Aorta (tissue), 5 donors: ENCODE measurements at places on chromosomes 16 and 17. TPM values are rescaled to one million over a fixed set of nuclear protein-coding genes. Genes with fewer than 3 reads are reported as not detected.

DNA sequence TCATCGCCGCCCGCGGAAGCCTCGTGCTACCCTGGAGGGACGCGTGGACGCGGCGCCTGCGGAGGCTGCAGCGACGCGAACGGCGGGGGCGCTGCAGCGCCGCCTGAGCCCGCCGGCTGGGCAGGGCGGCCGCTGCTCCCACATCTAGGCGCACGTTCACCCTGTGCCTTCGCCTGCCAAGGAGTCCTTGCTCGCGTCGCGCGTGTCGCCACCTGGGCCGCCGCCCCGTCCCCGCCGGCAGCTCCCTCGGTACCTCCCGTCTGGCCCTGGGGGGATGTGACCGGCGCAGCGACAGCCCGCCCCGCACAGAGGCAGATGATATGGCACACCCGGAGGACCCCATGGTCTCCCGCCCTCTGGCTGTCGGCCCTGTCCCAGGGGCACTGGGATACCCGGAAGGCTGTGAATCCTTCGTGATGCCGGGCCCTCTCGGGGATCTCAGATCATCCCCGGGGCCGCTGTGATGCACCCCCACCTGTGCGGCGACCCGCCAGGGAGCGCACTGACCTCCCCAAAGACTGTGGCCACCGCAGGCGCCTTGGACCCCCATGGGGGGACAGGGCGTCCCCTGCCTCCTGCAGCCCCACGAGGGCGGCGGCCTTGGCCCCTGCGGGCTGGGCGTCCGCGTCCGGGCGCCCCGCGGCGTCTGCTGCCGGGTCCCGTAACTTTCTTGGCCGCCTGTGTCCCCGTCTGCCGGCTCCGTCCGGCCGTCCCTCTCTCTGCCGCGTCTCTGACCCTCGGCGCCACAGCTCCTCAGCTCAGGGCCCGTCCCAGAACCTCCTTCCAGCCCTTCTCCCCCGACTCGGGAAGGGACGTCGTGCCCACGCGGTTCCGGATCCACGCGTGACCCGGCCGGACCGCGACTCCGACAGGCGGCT is 689 bp upstream of the TBC1D24 start:
- DNase-seq, result peak; percentile 60

DNA sequence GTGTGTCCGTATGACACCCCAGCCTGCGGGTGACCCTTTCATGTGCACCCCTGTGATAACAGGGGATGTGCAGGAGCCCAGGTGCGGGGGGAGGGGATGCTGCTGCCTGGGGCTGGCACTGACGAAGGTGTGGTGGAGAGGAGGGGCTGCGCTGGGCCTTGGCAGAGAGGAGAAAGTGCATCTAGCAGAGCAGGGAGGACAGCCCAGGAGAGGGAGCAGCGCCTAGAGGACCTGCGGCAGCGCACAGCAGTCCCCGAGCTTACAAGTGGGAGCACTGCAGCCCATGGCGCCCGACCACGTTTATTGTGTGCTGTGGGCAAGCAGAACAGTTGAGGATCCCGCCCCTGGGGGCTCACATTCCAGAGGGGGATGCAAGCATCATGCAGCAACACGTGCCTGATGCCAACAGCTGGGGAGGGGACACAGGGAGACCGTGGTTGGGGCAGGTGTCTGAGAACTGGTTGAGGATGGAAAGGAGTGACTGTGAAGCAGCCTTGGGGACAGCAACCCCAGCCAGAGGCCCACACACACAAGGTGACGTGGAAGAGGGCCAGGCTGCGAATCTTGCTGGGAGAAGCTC is 10.9 kb upstream of the SLC7A5 start:
- no peak for DNase-seq

GRCh38 chr17:17121162-17121561 is 78.9 kb downstream of the MPRIP start:
- DNase-seq, result no peak

DNA sequence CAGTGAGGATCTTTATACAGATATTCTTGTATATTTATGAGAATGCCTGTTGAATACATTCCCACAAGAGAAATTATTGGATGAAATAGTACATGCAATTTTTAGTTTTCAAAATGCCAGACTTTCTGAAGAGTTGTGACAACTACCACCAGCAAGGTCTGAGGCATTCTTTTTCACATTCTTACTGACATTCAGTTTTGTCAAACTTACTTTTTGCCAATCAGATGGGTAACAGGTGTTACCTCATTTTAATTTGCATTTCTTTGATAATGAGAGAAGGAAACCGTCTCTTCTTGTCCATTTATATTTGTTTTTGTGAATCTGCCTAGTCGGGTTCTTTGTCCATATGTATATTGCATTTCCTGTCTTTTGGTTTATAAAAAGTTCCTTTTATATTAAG is 24.3 kb downstream of the NOL11 start:
- DNase-seq, result no peak

- DNase-seq, result no peak
These were observed 5.8 kb downstream of the ARMC7 start for GRCh38 chr17:75115555-75115954.

DNA sequence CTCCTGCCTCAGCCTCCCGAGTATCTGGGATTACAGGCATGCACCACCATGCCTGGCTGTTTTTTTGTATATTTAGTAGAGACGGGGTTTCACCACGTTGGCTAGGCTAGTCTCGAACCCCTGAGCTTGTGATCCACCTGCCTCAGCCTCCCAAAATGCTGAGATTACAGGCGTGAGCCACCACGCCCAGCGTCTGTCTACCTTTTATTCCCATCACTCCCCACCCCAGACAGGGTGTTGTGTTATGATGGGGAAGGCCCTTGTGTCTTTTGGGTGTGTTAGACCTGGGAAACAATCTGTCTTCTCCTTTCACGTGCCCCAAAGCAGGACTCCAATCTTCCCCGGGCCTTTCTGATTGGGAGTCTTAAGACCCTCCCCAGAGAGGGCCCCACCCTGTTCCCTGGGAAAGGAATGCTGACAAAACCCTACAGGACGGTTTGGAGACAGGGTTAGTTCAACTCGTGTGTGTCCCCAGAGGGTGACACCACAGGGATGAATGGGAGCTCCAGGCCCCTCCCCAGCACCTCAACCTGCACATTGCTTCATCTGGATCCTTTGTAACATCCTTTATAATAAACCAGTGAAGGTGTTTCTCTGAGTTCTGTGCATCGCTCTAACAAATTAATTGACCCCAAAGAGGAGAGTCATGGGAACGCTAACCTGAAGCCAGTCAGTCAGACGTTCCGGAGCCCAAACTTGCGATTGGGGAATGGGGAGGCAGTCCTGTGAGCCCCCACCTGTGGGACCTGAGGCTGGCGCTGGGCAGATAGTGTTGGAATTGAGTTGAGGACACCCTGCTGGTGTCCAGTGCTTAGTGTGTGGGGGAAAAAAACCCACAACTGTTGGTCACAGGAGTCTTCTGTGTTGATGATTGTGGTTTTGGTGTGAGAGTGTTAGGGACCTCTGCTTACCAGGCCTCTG is 3.2 kb upstream of the ELOB start:
- no peak for DNase-seq

- peak; percentile 78 for DNase-seq
These were observed 31.5 kb downstream of the MPRIP start for GRCh38 chr17:17073581-17074403.

DNA sequence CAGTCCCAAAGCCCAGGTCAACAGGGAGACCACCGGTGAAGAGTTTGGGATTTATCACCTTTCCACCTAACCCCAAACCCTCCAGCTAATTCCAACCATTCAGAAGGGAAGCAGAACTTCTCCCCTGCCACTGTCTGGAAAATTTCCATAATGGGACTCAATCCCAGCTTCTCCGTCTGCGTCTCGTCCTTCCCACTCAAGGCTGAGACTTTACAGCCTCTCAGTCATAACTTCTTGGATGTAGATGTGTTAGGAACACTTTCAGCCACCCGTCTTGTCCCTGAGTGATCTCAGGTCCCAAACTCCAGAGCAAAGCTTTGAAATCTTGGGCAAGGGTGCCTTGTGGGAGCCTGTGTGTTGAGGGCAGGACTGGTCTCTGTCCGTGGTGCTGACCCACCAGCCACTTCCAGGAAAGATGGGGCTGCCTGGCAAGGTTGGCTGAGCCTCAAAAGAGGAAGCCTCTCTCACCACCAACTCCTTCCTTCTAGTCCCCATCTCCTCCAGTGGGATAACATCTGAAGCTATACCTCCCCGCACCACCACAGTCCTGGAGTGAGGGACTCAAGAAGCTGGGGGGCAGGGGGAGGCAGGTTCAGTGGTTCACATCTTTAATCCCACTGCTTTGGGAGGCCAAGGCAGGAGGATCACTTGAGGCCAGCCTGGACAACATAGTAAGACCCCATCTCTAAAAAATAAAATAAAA is 9.3 kb downstream of the GAS2L2 start:
- no peak for DNase-seq

DNA sequence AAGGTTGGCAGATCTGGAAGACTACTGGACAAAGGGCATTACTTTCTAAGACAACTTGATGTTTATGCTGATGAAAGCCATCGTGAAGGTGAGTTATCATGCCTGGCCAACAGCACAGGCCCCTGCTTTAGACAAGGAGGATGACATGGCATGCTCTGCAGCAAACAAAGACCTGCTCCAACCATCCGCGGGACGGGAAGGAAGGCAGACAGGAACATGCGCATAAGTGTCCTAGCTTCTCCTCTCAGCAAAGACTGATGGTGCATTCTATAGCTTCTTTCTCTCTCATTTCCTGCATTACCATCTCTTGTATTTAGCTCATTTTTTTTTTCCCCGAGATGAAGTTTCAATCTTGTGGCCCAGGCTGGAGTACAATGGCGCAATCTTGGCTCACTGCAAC is 5.4 kb downstream of the NPLOC4 start:
- no peak for DNase-seq

GRCh38 chr16:70453892-70454221 is 538 bp upstream of the FCSK start:
- no peak for DNase-seq

DNA sequence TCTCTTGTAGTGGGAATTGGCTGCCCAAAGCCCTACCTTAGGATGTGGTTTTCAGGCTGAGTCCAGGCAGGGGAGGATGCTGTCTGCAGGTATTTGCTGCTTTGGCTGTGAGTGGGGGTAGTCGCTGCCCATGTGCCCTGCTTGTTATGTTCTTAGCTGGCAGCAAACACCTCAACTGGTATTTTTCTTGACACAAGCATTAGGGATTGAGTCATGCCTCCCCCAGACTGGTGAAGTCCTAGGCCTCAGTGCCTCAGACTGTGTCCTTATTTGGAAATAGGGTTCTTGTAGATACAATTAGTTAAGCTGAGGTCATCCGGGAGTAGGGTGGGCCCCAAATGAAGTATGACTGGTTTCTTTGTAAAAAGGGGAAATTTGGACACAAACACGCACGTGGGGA is 808.3 kb upstream of the EEF2KMT start:
- no peak for DNase-seq

DNA sequence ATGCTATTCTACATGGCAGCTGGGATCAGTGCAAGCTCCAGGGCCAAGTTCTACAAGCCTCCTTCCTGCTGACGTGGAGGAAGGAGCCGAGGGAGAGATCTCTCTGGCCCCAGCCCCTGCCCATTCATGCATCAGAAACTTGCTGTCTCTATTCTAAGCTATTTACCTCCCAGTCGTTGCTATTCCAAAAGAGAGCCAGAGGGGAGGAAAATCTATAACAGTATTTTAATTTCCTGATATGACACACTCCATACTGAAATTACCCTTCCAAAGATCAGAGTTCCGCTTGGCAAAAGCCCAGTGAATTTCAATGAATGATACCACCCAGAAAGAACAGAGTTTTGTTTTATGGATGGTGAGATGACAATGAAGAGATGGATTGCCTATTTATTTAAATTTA is 133.4 kb downstream of the GRIN2A start:
- DNase-seq, result no peak

DNA sequence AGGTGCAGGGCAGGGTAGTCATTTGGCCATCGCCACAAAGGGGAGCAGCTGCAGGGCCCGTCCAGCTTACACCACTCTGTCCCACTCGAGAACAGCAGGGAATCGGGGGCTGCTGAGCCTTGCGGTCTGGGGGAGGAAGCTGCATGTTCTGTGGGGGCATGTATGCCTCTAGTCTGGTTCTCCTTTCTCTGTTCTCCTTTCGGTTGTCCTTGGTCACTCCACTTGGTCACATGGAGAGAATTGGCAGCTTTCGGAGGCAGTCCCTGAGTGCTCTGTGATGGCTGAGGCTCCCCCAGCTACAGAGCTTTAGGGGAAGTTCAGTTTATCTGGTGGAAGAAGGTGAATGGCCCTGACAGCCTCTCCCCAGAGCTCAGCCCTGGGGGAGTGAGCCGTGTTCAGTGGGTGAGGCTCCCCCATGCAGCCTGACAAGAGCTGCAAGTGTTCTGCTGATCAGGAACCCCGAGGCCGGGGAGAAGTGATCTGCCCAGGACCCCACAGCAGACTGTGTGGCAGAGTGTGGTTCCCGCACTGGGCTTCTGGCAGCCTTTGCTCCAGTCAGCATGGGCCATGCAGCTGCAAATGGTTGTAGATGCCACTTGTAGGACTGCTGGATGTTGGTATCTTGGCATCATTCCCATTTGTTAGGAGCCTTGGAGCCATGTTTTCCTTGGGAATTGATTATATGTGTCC is 22.3 kb upstream of the SMPD3 start:
- DNase-seq, result peak; percentile 79

DNA sequence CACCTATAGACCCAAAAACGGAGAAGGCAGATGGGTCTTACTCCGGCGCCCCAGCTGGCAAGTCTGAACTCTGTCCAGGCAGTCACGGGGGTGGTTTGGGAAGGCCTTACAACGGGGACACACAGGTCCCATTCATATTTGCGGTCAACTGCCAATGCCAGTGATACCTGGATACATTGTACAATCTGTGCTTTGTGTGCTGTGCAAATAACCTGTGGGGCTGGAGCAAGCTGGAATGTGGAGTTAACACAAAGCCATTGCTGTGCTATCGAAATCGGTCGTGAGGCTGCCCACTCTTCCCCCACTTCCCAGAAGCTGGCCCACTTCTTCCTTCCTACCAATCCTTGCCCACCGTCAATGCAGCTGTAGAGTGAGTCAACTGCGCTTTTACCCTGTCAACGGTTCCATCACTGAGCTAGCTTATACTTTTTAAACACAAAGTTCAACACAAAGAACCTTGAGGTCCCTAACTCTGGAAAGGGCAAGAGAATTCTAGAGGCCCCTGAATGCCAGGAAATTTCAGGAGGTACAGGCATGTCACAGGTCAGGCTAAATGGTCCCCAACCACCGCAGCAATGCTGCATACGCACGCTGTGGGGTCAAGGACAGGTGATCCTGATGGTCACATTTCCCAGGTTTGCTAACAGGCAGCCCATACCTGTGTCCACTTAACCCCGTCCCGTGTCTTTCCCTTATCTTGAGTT is 122.8 kb downstream of the ZFHX3 start:
- DNase-seq, result no peak

CHST6 gene
- 6.0 TPM for total RNA-seq

SECTM1 gene
- total RNA-seq, result 9.9 TPM

HSPB9 gene
- total RNA-seq, result not detected

MYH3 gene
- total RNA-seq, result 4.4 TPM

FBXO39 gene
- total RNA-seq, result 0.26 TPM

SDK2 gene
- total RNA-seq, result 5.3 TPM

CLEC10A gene
- total RNA-seq, result 29.1 TPM

MSRB1 gene
- 34.6 TPM for total RNA-seq
